CD4-positive, alpha-beta T cell treated with Interleukin-2 at 100 ng/mL for 4 hours (primary cell): ENCODE measurements at places on chromosomes 2 and 18.
A peak's percentile ranks its signal among the peaks of the same experiment; 100 is the strongest.

DNA sequence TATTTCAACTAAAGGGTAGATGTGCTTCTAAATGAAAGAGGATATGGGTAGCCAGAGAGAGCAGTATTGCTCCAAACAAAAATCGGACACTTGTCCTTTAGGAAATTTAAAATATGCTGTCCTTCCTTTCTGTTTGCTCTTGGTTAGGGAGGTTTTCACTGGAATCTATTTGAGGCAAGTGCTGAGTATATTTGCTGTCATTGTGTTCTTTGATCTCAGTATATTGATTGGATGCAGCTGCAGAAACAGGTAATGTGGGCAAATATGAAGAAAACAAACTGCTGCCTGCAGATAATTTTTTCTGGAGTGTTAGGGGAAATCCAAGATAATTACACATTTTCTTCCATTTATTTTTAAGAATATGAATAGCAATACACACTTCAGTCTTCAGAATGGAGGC is 410.2 kb downstream of the NCKAP5 start:
- DNase-seq: no peak

DNA sequence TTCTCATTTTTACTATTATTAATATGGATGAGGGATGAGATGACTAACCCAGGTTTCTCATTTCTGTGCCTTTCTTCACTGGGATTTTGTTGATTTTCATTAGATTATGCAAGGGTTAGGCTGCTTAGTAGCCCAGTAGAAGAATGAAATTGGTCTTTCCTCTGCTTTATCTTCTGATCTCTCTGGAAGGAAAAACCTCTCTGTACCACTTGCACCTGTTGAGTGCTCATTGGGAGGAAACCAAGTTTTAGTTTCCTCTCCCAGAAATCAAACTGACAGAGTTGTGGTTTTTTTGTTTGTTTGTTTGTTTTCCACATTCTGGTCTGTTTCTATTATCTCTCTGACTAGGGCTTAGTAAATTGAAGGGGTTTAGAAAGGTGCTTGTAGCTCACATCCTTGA is 60.8 kb downstream of the KIAA1328 start:
- no peak for DNase-seq

DNA sequence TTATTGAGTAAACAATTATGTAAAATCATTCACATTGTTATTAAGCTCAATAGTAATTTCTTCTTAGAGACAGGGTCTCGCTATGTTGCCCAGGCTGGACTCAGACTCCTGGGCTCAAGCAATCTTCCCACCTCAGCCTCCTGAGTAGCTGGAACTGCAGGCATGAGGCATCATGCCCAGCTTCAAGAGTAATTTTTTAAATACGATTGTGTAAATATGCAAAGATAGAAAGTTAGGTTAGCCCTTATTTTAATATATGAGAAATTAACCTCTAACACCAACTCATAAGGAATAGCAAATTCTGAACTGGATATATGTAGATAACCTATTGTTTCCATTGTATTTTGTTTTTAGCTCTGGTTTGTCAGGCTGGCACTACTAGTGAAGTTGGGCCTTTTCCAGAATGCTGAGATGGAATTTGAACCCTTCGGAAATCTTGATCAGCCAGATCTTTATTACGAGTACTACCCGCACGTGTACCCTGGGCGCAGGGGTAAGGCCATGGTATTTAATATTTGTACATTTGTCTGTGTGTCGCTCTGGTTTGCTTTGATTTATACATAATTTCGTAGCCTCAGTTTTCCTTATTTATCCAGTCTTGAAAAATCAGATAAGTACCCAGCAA is 44.8 kb downstream of the TRAPPC12 start:
- no peak for DNase-seq

- no peak for DNase-seq
Measured at GRCh38 chr2:126882181-126882580, 16.5 kb upstream of the TEX51 start.

DNA sequence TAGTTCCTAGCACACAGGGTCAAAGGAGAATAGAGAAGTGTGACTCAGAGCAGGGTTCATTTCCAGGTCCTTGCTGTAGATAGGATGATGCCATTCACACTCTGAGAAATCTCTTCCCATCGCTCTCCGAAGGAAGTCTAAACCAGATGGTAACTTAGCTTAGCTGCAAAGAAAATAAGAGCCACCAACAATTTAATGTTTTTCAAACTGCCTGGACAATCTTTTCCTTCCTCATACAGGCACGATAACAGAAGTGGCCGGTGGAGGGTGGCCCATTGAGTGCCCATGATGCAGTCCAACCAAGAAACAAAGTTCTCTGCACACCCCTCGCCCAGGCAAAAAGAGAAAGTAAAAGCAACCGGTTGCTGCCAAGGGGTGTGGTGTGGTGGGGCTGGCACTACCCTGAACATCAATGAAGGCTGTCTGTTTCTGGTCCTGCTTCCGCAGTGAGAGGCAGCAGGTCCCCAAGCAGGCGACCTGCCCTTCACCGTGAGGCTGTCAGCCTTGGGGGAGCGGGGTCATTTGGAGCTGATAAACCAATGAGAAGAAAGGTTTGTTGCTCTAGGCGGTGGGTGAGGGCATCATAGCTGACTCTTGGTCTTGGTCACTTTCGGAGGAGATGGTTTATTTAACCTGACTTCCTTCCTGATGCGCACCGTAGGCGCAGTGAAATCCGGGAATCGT is 105.6 kb upstream of the CD302 start:
- DNase-seq: peak; percentile 70

GRCh38 chr2:240707043-240707756 is 15.5 kb downstream of the AQP12A start:
- DNase-seq: no peak

DNA sequence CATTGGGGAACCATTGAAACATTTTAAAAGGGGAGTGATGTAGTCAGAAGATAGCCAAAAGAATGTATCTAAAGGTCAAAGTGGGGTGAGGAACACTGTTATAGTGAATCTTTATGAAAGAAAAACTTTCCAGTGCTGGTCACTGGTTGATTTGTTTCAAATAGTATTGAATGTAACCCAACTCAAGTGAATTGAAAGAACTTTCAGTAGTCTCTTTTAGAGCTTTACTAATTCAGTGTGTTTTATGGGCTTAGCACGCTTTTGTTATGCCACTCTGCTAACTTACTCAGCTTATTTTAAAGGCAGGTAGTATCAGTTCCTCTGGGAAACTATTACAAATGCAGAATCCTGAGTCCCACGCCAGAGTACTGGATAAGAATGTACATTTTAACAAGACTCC is 57.3 kb downstream of the GTF2A1L start:
- no peak for DNase-seq

GRCh38 chr2:11077411-11077810 is 77.9 kb upstream of the SLC66A3 start:
- no peak for DNase-seq

DNA sequence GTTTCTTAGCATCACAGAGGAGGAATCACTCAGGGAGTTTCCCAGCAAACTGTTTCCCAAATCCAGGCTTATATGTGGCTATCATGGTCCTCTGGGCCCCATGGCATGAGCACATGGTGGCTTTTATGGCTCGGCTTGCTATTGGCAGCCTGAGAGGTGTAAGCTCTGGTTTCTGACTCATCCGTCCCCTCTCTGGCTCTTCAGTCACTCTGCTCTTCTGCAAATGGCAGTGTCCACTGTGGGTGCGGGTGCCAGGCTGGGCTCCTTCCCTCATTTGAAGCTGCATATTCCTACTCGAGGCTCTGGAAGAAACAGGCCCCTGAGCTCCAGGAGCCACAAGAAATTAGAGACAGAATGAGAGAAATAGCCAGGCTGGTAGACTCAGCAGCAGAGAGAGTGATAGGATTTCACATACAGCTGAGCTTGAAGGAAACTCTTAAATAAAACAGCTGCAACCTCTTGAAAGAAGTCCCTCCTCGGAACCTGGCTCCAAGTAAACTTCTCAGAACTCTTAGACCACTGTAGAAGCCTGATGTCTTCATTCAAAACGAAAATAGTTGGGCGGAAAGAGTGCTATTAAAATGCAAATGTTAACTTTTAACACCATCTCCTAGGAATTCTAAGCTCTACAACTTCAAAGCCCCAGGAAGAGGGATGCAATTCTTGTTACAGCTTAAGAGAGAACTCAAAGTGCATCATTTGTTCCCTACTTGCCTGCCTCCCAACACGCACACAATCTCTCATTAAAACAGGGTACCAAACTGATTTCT is 212.6 kb upstream of the SP5 start:
- no peak for DNase-seq

DNA sequence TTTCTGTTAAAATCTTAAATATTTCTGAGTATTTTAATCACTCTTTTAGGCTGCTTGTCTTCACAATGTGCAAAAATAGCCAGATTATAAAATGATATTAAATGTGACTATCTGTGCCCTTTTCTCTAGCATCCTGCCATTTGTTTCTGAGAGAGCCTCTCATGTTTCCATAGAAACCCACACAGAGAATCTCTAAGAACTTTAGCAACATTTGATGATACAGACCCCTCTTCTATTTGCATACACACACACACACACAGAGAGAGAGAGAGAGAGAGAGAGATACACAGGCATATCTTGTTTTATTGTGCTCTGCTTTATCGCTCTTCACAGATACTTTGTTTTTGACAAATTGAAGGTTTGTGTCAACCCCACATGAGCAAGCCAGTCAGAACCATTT is 134.5 kb upstream of the DDX18 start:
- DNase-seq: no peak

DNA sequence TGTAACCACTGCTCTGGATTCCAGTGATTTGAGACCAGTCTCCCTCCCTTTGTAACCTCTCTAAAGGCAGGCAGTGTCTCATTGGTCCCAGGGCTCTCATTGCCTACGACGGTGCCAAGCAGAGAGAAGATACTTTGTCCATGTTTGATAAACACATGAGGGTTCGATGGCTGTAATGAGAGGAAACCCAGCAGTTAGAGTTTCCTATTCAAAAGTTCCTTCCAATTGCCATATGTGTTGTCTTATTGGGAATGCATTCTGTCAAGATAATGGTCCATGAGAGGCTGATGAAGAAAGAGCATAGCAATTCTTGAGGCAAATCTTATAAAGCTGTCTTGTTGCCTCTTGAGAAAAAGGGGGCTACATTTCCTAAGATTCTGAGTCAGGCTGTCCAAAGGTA is 292.5 kb downstream of the LRRTM1 start:
- DNase-seq: no peak

DNA sequence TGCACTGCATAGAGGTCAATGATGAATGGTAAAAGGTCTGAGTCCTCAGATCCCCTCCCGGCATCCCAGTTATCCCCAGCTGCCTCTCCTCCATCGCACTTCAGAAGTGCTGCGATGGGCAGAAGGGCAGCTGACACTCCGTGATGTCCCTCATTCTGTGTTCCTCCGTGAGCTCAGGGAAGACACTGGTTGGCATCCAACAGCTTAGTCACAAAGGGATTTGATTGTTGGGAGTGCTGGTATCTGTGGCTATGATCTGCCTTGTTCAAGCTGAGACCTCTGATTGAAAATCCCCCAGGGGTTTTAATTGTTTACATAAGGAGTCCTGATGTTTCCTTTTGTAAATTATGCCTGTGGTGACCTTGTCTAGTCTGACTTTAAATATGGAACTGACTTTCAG is 19.0 kb upstream of the SAG start:
- no peak for DNase-seq
